IPS DF 19.7 (cell line): ENCODE measurements at places on chromosomes 4 and X.

GRCh38 chrX:30620125-30620524 lies 33.1 kb upstream of the GK start:
- DNase-seq: no peak

DNA sequence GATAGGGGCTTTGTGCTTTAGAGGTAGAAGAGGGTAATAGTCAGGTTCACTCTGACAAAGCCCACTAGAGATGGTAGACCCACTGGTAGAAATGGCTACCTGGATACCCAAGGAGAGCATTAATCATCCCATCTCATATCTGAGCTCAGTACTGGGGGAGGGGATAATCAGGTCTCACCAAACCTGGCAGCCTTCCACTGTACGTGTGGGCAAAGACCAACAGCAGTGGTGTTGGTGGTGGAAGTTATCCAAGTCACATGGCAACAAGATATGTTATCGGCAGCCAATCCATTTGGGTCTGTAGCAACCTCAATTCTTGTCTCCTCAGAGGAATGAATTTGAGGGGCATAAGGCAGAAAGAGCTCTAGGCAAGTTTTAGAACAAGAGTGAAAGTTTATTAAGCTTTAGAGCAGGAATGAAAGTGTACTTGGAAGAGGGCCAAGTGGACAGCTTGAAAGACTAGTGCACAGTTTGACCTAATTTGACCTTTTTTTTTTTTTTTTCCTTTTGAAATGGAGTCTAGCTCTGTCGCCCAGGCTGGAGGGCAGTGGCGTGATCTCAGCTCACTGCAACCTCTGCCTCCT lies 67.0 kb upstream of the CXCL13 start:
- no peak for DNase-seq

DNA sequence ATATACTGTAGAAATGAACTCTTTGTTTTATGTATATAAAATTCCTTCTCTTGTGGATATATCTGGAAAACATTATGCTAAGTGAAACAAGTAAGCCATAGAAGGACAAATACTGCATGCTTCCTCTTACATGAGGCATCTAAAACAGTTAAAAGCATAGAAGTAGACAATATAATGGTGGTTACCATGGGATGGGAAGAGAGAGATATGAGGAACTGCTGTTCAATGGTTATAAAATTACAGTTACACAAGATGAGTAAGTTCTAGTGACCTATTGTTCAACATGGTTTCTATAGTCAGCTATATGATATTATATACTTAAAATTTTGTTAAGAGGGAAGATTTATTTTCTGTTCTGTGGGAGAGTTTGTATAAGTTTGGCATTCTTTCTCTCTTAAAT lies 43.4 kb downstream of the HTRA3 start:
- no peak for DNase-seq

- DNase-seq: no peak
Observed at GRCh38 chr4:133347409-133347808, 198.3 kb downstream of the PCDH10 start.

- DNase-seq: no peak
Observed at GRCh38 chr4:113978561-113979147, 793 bp downstream of the ARSJ start.

DNA sequence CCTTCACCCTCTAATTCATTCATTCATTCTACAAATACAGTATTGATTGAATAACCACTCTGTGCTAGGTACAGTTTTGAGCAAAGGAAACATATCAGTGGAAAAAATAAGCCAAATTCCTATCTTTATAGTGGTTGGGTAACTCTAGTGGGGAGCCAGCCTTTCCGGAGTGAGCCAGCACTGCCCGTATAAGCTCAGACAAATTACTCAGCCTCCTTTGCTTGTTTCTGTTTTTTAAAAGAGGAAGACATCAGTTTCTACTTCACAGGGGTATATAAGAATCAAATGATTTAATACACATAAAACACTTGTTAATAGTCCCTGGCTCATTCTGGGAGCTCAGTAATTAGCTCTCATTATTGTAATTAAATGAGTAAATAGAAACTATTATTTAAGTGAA lies 238.2 kb upstream of the MAD2L1 start:
- DNase-seq: no peak

DNA sequence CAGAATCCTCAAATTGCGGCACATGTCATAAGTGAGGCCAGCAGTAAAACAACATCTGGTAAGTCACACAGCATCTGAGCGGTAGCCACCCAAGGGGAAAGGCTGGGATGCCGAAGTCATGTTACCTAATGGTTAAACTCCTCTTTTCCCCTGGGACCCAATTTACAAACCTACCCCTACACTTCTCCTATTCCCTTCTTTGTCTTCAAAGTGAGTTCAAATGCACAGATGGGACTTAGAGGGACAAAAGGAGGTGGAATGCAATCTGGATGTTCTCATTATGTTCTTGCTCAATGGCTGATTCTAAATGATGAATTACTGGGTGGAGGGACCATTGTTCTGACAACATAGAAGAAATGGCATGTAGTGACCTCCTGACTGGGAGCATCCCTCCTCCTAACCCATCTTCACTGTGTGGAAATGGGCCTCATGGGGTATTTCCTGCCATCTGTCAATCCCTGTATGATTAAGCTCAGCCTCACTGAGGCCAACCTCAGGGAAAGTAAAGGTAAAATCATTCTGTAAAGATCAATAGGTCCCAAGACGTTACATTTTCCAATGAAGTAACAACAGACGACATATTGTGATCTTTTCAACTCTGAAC lies 8.5 kb downstream of the CD40LG start:
- no peak for DNase-seq

GRCh38 chr4:46131498-46132057 lies 7.7 kb upstream of the GABRG1 start:
- no peak for DNase-seq

GRCh38 chr4:82124365-82124764 lies 249.4 kb downstream of the HNRNPD start:
- DNase-seq: no peak

DNA sequence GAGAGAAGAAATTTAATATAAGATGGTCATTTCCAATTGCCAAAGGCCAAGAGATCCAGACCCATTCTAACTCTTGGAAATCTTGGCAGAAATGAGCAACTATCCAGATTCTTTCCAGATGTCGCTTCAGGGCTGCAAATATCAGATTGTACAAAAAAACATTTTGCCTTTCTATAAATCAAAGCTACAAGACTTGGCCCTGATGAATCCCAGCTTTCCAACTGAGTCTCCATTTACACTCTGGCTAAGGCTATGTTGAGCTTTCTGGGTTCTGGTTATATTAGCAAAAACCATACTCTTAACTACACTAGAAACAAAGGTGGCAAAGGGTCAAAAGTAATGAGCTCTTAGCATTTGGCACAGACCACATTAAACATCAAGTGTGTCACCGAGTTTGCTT lies 345.8 kb downstream of the OPHN1 start:
- DNase-seq: no peak

- DNase-seq: no peak
Observed at GRCh38 chrX:139077281-139078250, 366.0 kb upstream of the FGF13 start.

GRCh38 chr4:45350438-45350837 lies 624.1 kb upstream of the GNPDA2 start:
- no peak for DNase-seq

GRCh38 chr4:140102421-140102820 lies 51.6 kb downstream of the MAML3 start:
- no peak for DNase-seq

DNA sequence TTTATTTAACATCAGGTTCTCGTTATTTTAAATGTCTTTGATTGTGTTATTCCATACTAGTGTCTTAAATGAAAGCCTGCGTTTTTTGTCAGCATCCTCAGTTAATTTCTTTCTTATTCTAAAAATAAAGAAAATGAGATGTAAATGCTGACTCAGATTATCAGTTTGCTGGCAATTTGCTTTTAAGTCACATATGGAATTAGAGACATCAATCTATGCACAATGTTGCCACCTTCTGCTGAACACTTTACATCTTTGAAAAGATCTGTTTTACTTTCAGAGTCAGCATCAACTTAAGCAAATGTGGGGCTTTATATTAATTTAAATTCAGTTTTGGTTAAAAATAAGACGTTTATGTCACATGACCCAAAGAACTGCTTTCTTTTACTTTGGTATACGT lies 99.2 kb downstream of the ADGRL3 start:
- no peak for DNase-seq

DNA sequence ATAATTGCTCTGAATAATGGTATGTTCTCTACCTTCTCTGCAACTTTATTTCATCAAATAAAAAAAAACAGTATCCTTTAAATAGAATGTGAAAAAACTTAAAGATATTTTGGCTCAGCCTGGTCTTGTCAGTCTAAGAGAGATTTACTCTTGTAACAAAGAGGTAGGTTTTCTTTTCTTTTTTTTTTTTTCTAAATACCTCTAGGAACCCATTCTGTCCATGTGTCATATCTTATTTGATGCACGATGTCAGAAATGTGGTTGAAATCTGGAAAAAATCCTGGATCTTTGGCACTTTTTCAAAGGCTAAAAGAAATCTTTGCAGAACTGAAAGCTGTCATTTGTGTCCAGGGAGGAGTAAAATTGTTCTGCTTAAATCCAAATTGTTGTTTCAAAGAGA lies 17.3 kb upstream of the FGF5 start:
- DNase-seq: no peak

- DNase-seq: no peak
Observed at GRCh38 chr4:189098932-189099696, 841.6 kb upstream of the FRG1 start.

DNA sequence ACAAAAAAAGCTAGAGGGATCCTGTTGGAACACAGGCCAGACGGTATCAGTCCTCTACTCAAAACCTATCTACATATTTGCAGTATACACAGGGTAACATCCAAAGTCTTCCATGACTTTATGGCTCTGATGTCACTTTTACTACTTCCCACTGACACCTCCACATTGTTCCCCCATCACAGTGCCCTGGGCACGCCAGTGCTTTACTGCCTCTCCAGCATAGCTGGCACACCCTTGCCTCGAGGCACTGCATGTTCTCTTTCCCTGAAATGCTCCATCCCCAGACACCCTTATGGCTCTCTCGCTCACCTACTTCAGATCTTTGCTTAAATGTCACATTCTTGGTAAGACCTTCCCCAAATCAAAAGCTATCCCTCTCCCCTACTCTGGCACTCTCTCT lies 6.3 kb upstream of the ATP10D start:
- no peak for DNase-seq

DNA sequence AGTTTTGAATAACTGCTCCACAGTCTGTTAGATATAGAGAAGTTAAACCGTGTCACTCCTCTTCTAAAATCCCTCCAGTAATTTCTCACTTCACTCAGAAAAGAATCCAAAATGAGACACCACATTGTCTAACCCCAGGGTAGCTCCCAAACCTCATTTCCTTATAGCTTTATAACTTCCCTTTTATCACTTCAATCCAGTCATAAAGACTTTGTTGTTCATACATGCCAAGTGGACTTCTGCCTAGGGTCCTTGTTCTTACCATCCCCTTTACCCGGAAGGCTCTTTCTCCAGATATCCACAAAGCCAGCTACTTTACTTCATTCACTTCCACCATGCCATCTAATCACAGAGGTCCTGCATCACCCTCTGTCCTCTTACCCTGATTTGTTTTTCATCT lies 156.2 kb downstream of the GABRB1 start:
- no peak for DNase-seq

GRCh38 chrX:42567268-42567667 lies 210.7 kb downstream of the PPP1R2C start:
- no peak for DNase-seq

- no peak for DNase-seq
Observed at GRCh38 chr4:886244-886643, 45.9 kb downstream of the GAK start.

DNA sequence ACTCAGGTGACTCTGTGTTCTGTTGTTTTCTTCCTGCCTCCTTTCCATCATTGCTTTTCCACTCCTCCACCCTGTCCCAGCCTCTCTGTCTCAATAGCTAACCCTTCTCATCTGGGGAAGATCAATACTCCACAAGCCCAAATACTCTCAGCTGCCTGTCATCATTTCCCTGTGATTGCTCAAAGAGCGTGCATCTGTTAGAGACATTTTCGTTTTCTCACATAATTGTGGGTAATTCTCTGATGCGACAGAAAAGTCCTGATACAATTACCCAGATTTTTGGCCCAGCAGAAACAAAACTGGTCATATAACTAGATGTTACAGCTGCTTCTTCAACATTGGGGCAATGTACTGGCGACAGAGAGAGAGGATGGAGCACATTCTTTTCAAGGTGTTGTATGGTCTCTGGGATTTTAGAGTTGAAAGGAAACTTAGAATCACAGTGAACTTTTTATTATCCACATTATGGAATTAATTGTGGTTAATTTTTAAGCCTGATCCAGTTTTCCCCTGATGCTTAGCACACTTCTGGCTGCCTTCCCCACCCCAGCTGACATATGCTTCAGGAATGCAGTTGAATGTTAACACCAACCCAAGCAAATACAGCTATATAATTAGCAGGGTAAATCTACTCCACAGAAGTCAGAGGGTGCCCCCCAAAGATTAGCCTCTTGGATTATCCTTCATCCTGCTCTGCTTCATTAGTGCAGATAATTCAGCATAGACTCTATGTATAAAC lies 171.4 kb upstream of the ANXA3 start:
- DNase-seq: no peak

DNA sequence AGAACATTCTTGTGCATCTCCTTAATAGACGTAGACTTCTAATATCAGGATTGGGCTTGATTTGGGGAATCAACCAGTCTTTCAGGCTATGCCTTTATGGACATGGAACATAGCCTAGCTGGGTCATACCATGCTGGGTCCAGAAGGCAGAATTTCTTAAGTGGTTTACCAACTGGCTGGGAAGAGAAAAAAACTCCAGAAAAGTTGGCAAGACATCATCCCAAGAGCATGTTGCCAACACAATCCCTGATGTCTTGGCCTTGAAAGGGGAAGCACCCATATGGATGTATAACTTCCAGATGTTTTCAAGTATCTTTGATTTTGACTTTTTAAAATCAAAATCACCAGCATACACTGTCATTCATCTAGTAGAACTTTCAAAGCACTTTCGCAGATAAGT lies 138.0 kb upstream of the FGF13 start:
- no peak for DNase-seq

DNA sequence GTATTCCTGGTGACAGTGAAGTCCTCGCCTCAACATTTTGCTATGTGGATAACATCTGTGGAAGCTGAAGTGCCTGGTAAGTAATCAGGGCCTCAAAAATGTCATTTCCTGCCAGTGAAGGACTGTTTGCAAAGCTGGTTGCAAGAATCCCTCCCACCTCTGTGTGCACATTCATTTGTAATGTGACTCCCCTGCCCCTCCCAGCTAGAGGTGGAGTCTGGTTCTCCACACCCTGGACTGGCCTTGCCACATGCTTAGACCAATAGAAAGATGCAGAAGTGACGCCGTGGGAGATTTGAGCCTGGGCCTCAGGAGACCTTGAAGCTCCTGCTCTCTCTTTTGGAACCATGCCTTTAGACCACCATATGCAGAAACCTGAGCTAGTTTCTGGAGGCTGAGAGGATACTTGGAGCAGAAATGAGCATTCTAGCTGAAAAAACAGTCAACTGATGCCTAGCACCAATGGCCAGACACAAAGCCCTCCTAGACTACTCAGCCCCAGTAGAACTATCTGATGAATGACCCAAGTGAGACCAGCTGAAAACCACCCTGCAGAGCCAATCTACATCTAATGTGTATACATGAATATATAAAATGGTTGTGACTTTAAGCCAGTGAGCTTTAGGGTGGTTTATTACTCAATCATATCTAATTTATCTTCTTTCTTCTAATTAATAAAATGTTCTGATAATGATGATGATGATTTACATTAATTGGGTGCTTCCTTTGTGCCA lies 47.8 kb upstream of the CRMP1 start:
- DNase-seq: peak; percentile 40

- DNase-seq: no peak
Observed at GRCh38 chr4:141207961-141208360, 12.7 kb upstream of the ZNF330 start.

- DNase-seq: no peak
Observed at GRCh38 chr4:158168606-158169005, 4.2 kb downstream of the GASK1B start.
